ENCODE measurements at places on chromosomes 1 and 21. TPM values are rescaled to one million over a fixed set of nuclear protein-coding genes. Genes with fewer than 3 reads are reported as not detected.

GRCh38 chr1:93735722-93736121, 54.1 kb upstream of the BCAR3 start:
- H3K36me3 ChIP-seq: no peaks in the 10 kb centered on the region
- H3K27ac ChIP-seq: no peak overlapping the region
- peaks cover 25% of the 10 kb centered on the region for H3K4me1 ChIP-seq

SUCO gene
- total RNA-seq: 42.8 TPM

- no peak for DNase-seq
- no peaks in the 10 kb centered on the region for H3K27me3 ChIP-seq
- H3K4me3 ChIP-seq: no peak overlapping the region
- H3K27ac ChIP-seq: no peak overlapping the region
- H3K36me3 ChIP-seq: no peaks in the 10 kb centered on the region
These were observed 116.8 kb downstream of the RABGAP1L start for GRCh38 chr1:174276087-174276486.

DNA sequence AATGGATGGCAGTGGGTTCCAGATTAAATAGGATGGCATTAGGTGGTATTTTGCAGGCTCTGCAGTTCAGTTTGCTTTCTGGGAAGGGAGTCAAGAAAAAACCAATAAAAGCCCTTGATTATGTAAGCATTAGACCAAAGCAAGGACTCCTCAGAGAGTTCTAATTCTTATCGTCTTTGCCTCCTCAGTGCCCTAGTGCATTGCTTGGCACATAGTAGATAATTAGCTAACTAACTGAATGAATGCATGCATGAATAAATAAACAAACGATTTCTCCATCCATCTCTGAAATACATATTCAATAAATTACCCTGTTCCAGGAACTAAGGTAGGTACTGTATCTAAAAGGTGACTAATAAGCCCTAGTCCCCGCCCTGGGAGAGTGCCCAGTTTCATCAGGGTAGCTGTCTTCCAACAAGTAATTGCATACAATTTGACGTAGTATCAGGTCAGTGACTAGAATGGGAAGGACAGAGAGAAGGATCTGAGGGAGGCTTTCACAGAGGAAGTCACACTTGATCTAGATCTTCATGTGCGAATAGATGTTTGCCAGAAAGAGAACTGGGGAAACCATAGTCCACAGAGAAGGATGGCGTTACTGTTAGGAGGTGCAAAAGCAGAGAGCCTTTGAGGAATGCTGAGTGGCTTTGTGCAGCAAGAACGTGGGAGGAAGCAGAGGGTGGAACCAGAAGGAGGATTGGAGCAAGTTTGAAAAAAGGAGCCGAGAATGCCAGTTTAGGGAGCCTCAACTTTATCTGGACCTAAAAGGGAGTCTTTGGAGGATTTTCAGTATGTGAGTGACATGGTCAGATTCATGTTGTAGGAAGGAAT, 111.4 kb downstream of the TBX19 start:
- H3K36me3 ChIP-seq: no peaks in the 10 kb centered on the region
- H3K4me3 ChIP-seq: no peak overlapping the region
- no peak overlapping the region for H3K27ac ChIP-seq

KRTAP23-1 gene
- total RNA-seq: not detected

DNA sequence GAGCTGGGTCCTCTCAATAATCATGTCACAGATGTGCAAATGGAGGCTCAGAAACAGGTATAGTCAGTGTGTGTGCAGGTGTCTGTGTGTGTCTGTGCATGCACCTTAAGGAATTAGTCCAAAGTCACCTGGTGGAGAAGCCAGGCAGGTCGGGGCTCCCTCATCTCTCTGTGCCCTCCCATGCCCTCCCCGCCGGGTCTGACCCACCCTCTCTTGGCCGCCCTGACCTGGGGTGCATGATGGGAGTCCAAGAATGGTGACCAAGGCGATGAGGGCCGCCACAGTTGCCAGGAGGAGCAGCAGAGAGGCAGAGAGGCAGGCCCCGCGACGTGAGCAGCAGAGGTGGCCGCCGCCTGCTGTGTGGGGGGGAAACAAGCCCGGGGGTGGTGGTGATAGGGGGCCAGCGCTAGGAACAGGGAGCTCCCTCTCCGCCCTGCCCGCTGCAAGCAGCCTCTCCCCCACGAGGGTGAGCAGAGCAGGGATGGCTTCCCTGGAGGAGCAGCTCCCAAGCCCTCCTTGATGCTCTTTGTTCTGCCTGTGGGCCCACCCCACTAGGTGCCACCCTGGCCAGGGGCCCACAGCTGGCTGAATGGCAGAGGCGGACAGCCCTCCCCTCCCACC, 3.9 kb downstream of the LDLRAD1 start:
- DNase-seq: no peak
- no peaks in the 10 kb centered on the region for H3K36me3 ChIP-seq
- H3K4me3 ChIP-seq: no peak overlapping the region
- H3K4me1 ChIP-seq: no peaks in the 10 kb centered on the region

WNT9A gene
- total RNA-seq: 5.1 TPM

GRCh38 chr1:196380316-196380715, 227.9 kb downstream of the KCNT2 start:
- H3K27ac ChIP-seq: no peak overlapping the region
- H3K27me3 ChIP-seq: no peaks in the 10 kb centered on the region
- no peak for DNase-seq
- H3K36me3 ChIP-seq: no peaks in the 10 kb centered on the region

- H3K36me3 ChIP-seq: no peaks in the 10 kb centered on the region
- no peaks in the 10 kb centered on the region for H3K4me1 ChIP-seq
- DNase-seq: no peak
- H3K4me3 ChIP-seq: no peak overlapping the region
- no peak overlapping the region for H3K27ac ChIP-seq
- H3K27me3 ChIP-seq: no peaks in the 10 kb centered on the region
These were observed 20.5 kb upstream of the NPHP4 start for GRCh38 chr1:6012529-6013318.

- no peak within 1 kb of the TSS for H3K27ac ChIP-seq
- DNase-seq: no peak
- H3K36me3 ChIP-seq: no peaks in the 10 kb centered on the region
- no peaks in the 10 kb centered on the region for H3K4me1 ChIP-seq
- no peaks in the 10 kb centered on the region for H3K27me3 ChIP-seq
These were observed at the start of gene IVL for GRCh38 chr1:152907686-152908601. Gene IVL, plus strand, starts transcription at chr1:152908546. Its CDS starts 1,252 bp downstream, at chr1:152909798.

ZNF281 gene
- 8.0 TPM for total RNA-seq

GRCh38 chr1:178341261-178341956, 155.4 kb downstream of the CLEC20A start:
- no peak overlapping the region for H3K27ac ChIP-seq
- no peak for DNase-seq
- peak overlapping the region; percentile 38 for H3K4me3 ChIP-seq
- no peaks in the 10 kb centered on the region for H3K36me3 ChIP-seq
- peaks cover 68% of the 10 kb centered on the region for H3K4me1 ChIP-seq

DNA sequence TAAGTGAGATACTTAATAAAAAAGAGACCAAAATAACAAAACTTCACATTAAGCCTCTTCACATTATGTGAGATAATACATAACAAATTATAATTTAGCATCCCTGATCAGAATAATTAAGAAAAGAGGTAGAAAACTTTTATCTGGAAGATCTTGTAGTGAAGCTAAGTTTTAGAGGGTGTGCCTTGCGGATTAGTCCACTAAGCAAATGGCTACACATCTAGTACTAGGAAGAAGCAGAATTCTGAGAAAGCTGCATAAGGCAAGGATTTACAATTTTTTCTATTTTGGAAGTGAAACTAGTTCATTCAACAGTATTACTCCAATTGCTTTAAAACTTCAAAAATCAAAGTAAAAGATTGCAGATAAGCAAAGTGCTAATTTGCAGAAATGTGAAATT, 3.5 kb downstream of the YOD1 start:
- DNase-seq: no peak
- H3K27ac ChIP-seq: no peak overlapping the region
- H3K27me3 ChIP-seq: no peaks in the 10 kb centered on the region
- peaks cover 12% of the 10 kb centered on the region for H3K4me1 ChIP-seq

DNA sequence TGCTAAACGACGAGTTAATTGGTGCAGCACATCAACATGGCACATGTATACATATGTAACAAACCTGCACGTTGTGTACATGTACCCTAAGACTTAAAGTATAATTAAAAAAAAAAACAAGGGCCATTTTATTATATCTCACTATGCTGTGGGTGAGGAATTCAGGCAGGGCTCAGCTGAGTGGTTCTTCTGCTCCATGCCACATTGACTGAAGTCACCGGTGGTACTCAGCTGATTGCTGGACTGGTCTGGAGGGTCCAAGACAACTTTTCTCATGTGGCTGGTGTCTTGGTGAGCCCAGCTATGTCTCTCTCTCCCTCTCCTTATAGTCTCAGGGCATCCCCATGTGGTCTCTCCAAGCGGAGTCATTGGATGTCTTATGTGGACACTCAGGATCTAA, 275.0 kb downstream of the GRIK3 start:
- no peak for DNase-seq
- H3K4me3 ChIP-seq: no peak overlapping the region

- no peak overlapping the region for H3K27ac ChIP-seq
- no peaks in the 10 kb centered on the region for H3K36me3 ChIP-seq
- no peaks in the 10 kb centered on the region for H3K27me3 ChIP-seq
- DNase-seq: no peak
- no peaks in the 10 kb centered on the region for H3K4me1 ChIP-seq
These were observed 58.4 kb downstream of the IGSF5 start for GRCh38 chr21:39803393-39803792.

G0S2 gene
- 60.8 TPM for total RNA-seq
